ENCODE measurements at places on chromosomes 7 and 10. TPM values are rescaled to one million over a fixed set of nuclear protein-coding genes. Genes with fewer than 3 reads are reported as not detected.

The MMRN2 gene
- total RNA-seq = 7.3 TPM

DNA sequence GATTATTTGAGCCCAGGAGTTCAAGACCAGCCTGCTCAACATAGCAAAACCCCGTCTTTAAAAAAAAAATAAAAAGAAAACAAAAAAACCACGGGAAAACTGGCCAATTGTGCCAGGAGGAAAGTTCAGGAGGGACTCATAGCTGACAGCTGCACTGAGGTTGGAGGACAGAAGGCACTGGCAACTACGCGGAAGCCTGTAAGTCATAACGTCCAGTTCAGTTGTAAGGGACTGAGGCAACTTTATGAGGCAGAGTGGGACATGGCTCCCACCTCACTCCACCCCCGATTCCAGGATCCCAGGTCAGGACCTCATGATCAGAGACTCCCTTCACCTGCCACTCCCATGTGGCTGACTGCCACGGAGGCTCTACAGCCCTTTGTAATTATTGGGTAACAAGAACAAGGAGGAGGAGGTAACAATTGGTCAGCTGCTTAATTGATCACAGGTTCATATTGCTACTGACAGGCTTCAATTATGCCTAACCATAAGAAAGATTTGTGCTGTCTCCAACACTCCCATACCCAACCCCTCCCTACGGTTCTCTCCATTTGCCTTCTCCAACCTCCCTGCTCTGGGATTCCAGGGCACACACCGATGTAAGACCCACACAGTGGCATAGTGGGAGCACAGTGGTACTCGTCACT is 1.9 kb upstream of the CCL24 start:
- DNase-seq = no peak

- DNase-seq = no peak
These were observed 75.6 kb downstream of the ENTPD1 start for GRCh38 chr10:95831515-95831914.

GRCh38 chr7:22319424-22320403 is 37.2 kb downstream of the RAPGEF5 start:
- DNase-seq = no peak

- DNase-seq = no peak
These were observed 34.0 kb downstream of the CDK6 start for GRCh38 chr7:92802406-92802805.

DNA sequence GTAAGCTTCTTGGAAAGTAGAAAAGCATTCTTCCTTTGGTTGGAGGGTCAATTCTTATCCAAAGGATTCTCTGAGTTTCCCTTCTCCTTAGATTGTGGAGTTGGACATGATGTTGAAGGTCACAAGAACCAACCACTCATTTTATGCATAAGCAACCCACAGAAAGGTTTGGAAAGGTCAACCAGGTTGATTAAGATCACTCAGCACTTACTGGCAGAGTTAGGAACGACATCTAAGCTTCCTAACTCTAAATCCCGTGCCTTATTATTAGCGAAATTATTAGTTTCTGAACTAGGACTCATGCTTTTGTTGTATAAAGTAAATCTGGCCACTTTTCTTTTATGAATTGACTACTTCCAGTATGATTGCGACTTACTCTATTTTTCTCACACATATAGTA is 137.0 kb upstream of the MINDY3 start:
- DNase-seq = no peak

All from GM23248 (cell line).